ENCODE measurements at places on chromosomes 4 and X. TPM values are rescaled to one million over a fixed set of nuclear protein-coding genes. Genes with fewer than 3 reads are reported as not detected.

- DNase-seq = no peak
Measured at GRCh38 chrX:129771266-129771995, 8.3 kb upstream of the SASH3 start.

DMRTC1B gene
- not detected for total RNA-seq

DNA sequence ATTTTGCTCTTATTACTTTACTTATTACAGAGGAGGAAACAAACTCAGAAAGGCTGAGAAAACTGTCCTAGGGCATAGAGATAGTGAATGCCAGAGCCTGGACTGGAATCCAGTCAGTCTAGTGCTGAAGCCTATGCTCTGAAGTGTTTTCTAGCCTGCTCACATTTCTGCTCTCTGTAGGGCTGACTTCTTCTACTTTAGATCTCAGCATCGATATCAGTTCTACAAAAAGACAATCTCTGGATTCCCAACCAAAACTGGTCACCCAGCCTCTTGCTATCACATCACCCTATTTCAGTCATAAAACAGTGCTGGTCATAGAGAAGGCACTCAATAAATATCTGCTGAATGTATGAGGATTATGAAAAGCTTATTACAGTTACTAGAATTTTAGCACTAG lies 87.2 kb downstream of the FAM13A start:
- DNase-seq = no peak

CSAG1 gene
- not detected for total RNA-seq

XKRX gene
- total RNA-seq = 1.9 TPM

SLBP gene
- total RNA-seq = 62.9 TPM

DNA sequence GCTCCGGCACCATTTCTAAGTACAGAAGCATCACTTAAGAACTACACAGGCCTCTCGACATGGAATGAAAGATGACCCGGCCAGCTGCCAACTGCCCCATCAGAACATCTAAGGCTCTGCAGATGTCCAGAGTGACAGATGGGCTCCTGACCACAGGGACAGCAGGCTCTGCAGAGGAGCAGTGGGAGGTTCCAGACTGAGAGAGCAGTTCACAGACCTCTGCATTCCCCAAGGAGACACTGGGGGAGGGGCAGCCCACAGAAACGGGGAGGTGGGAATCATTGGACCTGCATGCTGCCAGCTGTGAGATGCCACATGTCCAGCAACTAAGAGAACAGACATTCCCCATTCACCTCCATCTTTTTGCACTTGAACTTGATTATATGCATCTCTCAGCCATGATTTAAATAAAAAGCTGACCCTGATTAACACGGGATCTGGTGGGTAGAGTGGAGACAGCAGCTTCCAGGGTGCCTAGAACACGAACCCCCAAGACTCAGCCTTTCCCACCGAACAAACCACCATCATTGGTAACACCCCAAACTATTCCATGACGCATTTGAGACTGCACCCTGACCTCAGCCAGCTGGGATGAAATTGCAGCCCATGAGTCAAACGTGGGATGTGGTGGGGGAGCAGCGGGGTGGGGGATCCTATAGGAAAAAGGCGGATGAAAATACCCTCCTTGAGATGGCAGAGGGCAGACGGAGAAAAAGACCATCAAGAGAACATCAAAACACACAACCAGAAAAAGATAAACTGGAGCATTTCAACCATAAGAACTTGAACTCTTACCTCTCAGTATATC lies 47.2 kb downstream of the AFAP1 start:
- no peak for DNase-seq

GRCh38 chrX:31893525-31893924 lies 821.7 kb upstream of the FTHL17 start:
- DNase-seq = no peak

DAPP1 gene
- 31.3 TPM for total RNA-seq

GRCh38 chr4:42710761-42711160 lies 53.9 kb upstream of the ATP8A1 start:
- no peak for DNase-seq

DNA sequence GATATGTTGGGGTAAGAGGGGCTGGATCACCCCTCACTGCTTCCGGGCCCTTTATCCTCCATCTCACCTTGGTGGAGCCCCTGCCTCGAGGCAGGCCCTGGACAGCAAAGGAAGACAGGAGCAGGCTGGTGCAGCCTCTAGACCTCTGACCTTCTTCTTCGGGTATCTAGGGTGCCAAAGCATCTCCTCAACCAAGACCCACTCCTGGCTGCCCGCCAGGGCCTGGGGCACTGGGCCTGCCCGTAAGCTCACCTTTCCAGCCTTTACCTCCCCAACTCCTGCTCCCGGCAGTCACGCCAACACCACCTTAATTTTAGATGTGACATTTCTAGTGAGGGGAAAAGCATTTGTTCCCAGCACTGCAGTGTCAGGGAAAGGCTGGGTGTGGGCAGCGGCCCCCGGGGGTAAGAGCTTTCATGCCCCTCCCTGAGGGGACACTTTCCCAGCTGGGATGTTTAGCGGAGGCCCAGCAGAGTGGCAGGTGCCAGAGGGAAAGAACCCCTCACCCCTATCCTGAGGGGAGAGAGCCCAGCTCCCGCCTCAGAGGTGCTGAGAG lies 6.7 kb downstream of the MAN2B2 start:
- DNase-seq = no peak

- DNase-seq = no peak
Measured at GRCh38 chr4:165779950-165780670, 92.9 kb upstream of the TLL1 start.

GRCh38 chrX:42944381-42944998 lies 166.5 kb upstream of the PPP1R2C start:
- DNase-seq = no peak

CYP4V2 gene
- total RNA-seq = 2.2 TPM

DNA sequence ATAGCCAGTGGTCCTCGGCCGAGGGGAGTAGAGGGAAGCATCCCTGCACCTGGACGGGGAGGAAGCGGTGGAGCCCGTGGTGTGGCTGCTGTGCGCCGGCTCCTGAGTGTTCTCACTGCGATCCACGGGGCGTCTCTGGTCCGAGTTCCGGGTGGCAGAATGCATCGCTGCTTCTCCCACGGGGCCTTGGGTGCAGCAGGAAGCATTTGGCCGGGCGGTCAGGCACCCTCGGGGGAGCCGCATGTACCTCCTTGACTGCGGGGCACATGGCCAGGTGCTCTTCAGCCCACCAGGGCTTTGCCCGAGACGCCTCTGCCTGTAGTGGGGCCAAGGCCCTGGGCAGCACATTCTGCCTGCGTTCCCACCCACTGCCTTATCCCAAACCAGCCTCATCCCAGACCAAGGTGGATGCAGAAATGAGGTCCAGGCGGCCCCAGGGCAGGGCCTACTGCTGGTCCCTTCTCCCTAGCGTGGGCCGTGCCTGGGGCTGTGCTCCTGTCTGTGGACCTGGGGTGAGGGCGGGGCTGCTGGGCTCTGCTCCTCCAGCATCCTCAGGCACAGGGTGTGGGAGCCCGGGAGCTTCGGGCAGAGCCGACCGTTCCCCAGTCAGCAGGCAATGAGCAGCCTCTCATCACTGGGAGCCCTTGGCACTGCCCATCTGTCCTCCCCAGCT lies 27.5 kb downstream of the NKX1-1 start:
- no peak for DNase-seq

ARHGAP4 gene
- total RNA-seq = 0.79 TPM

GRCh38 chr4:185464887-185465286 lies 6.6 kb downstream of the CCDC110 start:
- no peak for DNase-seq

DNA sequence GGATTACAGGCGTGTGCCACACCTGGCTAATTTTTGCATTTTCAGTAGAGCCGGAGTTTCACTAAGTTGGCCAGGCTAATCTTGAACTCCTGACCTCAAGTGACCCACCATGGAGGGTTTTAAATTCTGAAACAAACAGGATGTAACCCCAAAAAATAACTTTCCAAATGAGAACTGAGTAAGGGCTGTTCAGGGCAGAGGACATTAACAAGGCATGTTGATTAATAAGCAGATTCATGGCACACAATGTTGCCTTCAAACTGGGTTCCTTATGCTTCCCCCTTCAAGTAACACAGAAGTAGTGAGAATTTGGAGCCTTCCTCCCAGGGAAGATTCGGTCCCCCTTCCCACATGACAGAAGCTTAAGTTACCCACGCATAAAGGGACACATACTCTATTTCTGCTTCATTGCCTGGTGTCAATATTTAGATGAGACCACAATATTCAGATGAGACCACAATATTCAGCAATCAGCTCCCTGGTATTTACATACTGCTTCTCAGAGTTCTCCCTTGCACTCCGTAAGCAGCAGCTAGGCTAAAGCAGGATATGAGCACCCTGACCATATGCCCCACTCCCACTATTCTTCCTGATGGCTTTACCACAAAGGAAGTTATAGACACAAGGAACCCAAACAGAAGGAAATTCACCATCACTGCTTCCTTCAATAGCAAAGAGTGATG lies 21.4 kb downstream of the GRSF1 start:
- DNase-seq = no peak

MAOB gene
- total RNA-seq = under 0.01 TPM

GRCh38 chr4:106277140-106277675 lies 38.8 kb downstream of the TBCK start:
- peak; percentile 6 for DNase-seq

GRCh38 chr4:93299118-93299517 lies 529.4 kb upstream of the ATOH1 start:
- DNase-seq = no peak

DNA sequence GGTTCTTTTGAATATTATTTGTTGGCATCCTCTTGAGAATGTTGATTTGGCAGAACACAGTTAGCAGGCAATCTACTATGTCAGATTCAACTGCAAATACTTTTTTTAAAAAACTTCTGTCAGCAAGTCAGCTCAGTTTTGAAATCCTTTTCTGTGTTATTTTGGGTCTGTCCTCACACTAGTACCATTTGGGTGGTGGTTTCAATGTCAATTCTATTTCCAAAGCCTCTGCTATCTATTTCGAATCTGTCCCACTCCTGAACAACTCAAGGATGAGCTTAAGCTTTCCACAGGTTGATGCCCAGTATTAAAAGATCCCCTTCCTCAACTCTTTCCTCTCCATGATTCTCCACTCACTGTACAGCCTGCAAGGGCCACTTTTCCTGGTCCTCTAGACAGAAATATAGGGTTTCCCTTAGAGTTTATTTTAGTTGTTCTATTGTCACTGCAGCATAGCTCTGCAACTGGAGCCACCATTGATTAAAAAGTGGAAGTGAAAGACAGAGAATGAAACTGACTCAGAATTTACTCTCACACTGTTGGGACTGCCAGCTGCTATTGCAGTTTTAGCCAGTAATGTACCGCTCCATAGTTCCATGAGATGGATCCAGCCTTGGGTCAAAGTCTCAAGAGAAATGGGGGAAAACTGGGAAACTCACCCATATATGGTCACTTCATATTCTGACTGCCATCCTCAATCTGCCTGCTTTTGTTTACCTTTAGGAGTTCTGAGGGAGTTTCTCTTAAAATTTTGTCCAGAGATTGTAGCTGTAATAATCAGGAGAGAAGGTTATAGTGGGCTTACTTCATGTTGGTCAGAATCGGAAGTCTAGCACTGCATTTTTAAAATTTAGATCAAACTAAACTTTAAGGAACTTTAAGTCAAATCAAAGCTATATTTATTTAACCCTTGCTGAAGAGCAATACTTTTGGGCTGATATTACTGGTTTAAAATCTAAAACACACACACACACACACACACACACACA lies 14.6 kb downstream of the HDX start:
- DNase-seq = no peak

DNA sequence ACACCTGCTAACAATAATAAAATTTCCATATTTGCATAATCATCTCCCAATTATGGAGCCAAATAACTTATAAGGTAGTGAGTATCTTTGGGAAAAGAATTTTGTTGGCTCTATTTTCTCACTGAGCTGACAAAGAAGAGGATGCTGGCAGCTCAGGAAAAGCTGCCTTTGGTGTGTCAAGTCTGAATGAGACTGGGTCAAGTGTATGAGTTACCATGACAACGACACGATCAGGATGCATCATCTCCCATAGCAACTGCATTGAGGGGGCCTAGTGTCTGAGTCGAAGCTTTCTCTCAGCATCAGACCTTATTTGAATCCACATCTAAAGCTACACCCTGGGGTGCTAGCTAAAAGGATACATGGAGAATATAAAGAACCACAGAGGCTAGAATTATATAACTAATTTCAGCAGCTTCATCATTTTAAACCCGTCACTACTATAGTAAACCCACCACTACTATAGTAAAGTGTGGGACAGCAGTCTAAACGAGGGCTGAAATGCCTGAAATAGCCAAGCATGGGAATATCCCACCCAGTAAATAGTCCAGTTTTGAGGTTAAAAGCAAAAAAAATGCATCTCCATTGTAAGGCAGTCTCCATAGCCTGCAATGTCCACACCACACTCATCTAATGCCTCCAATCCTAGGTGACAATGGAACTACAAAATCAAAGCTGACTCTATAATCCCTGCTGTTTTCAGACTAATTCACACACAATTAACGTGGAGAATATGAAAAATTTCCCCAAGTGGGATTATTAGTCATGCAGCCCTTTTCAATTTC lies 16.0 kb downstream of the GSPT2 start:
- no peak for DNase-seq

TEX13C gene
- not detected for total RNA-seq

CFAP47 gene
- not detected for total RNA-seq

DNA sequence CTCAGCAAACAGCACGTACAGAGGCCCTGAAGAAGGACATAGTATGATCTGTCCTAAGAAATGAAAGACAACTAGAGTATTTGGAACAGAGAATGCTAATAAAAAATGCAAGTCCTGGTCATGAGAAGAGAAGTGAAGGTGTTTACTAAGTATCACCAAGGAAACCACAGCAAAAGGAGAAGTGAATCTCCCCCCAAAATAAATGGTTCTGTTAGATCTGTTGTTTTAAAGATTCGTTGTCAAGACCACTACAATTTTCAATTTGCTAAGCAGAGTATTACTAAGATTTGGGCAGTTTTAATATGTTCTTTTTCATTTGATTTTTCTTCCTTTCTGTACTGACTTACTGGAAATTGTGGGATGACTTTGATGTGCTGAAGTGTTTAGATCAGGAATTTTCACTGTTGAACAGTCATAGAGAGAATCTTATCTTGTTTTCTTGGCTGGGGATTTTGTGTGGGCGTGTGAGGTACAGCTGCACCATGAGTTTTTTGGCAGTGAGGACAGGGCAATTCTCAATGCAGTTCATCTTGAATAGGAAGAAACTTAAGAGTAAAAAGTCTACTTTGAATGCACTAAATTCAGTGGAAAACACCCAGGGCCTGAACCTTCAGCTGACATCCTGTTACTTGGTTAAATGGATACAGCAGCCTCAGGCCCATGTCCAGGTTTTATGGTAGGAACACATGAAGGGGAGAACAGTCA lies 132.2 kb downstream of the STIM2 start:
- DNase-seq = peak; percentile 22

TENM3 gene
- total RNA-seq = 1.3 TPM

HSFX1 gene
- 0.53 TPM for total RNA-seq

GRCh38 chr4:8343262-8343966 lies 73.9 kb downstream of the HTRA3 start:
- no peak for DNase-seq

All from bronchial epithelial cell (primary cell).